ENCODE measurements at places on chromosomes 1 and 21. TPM values are rescaled to one million over a fixed set of nuclear protein-coding genes. Genes with fewer than 3 reads are reported as not detected.

The TMEM269 gene
- total RNA-seq, result 0.73 TPM

The TSTD1 gene
- 100 TPM for total RNA-seq

The BMP8B gene
- 0.82 TPM for total RNA-seq

The VCAM1 gene
- 0.07 TPM for total RNA-seq

The ATP1A4 gene
- 0.55 TPM for total RNA-seq

The TFF2 gene
- total RNA-seq, result 0.33 TPM

DNA sequence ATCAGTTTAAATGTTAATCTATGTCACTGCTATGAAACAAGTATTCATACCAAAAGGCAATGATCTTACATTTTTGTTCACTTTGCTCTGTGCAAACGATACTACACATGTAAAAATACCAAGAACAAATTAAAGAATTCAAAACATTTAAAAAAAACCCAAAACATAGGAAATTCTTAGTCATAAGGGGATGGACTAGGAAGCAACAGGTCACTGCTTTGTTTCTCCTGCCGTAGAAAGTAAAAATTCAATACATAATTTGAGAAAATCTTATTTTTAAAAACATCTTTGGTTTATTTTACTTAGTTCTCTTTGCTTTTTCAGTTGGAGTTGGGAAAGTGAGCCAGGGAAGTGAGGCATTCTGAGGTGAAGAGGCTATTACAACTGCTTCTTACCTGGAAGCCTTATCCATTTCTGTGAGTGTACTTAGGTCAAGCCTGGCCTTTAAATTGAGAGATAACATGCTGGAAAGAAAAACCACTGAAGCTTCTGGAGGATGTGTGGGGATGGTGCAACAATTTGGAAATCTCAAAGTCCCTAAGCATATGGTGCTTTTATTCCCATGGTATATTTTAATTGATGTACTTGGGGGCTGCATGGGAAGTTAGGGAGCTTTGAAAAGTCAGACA, 183.5 kb downstream of the CDC42BPA start:
- no peaks in the 10 kb centered on the region for H3K27me3 ChIP-seq
- no peak overlapping the region for H3K4me3 ChIP-seq
- no peak for DNase-seq
- H3K36me3 ChIP-seq, result peaks cover 16% of the 10 kb centered on the region

- no peaks in the 10 kb centered on the region for H3K27me3 ChIP-seq
- H3K4me3 ChIP-seq, result peak overlapping the region; percentile 26
- no peaks in the 10 kb centered on the region for H3K36me3 ChIP-seq
- peak overlapping the region; percentile 96 for H3K27ac ChIP-seq
Observed at GRCh38 chr1:158102881-158103674, 77.6 kb upstream of the CD1D start.

- H3K27me3 ChIP-seq, result no peaks in the 10 kb centered on the region
- H3K4me1 ChIP-seq, result peaks cover 39% of the 10 kb centered on the region
- no peak for DNase-seq
Observed at GRCh38 chr21:31145274-31145673, 107.0 kb upstream of the KRTAP19-8 start.

- H3K4me1 ChIP-seq, result peaks cover 31% of the 10 kb centered on the region
- no peak overlapping the region for H3K27ac ChIP-seq
- H3K4me3 ChIP-seq, result peak overlapping the region; percentile 75
Observed at GRCh38 chr1:50416150-50416527, 7.1 kb downstream of the DMRTA2 start.

- peak overlapping the region; percentile 95 for H3K27ac ChIP-seq
- H3K4me3 ChIP-seq, result peak overlapping the region; percentile 94
- peaks cover 49% of the 10 kb centered on the region for H3K27me3 ChIP-seq
- H3K36me3 ChIP-seq, result peaks cover 18% of the 10 kb centered on the region
- H3K4me1 ChIP-seq, result peaks cover 16% of the 10 kb centered on the region
Observed at GRCh38 chr1:36464605-36465393, 615 bp upstream of the MRPS15 start.

DNA sequence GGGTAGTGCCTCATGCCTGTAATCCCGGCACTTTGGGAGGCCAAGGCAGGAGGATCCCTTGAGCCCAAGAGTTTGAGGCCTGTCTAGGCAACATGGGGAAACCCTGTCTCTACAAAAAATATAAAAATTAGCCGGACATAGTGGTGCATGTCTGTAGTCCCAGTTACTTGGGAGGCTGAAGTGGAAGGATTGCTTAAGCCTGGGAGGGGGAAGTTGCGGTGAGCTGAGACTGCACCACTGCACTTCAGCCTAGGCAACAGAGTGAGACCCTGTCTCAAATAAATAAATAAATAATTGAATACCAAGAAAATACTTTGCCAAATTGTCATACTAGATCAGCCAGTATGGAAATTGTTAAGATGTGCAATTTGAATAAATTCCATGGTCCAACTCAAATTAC, 5.9 kb upstream of the RBBP5 start:
- H3K36me3 ChIP-seq, result no peaks in the 10 kb centered on the region
- H3K4me1 ChIP-seq, result 0 out of 2 replicates have a peak, but pooled peaks cover 3% of the 10 kb centered on the region
- no peaks in the 10 kb centered on the region for H3K27me3 ChIP-seq
- DNase-seq, result no peak
- H3K4me3 ChIP-seq, result no peak overlapping the region

- no peak overlapping the region for H3K27ac ChIP-seq
- DNase-seq, result no peak
- H3K4me3 ChIP-seq, result no peak overlapping the region
- H3K36me3 ChIP-seq, result no peaks in the 10 kb centered on the region
- peaks cover 7% of the 10 kb centered on the region for H3K4me1 ChIP-seq
Observed at GRCh38 chr1:165381745-165382505, 25.4 kb upstream of the LMX1A start.

DNA sequence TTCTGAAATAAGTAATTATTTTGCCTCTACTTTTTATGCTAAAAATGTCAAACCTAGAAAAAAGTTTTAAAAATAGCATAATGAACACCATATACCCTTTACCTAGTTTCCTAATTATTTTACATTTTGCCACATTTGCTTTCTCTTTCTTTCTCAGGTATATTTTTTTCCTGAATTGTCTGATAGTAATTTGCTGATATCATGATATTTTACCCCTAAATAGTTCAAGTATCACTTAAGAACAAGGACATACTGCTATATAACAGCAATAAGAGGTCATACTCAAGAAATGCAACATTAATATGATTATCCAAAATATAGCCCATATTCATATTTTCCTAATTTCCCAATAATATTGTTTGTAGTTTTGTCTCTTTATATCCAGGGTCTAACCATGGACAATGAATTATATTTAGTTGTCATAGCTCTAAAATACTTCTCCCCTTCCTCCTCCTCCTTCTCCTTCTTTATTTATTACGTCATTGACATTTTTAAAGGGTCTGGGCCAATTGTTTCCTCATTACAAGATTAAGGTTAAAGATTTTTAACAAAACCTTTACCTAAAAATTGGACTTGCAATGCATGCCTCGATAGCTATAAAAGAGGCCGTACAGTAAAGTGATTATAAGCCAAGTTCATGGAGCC, 20.3 kb upstream of the SMYD2 start:
- no peak overlapping the region for H3K4me3 ChIP-seq
- no peaks in the 10 kb centered on the region for H3K27me3 ChIP-seq
- DNase-seq, result no peak
- peaks cover 22% of the 10 kb centered on the region for H3K4me1 ChIP-seq

DNA sequence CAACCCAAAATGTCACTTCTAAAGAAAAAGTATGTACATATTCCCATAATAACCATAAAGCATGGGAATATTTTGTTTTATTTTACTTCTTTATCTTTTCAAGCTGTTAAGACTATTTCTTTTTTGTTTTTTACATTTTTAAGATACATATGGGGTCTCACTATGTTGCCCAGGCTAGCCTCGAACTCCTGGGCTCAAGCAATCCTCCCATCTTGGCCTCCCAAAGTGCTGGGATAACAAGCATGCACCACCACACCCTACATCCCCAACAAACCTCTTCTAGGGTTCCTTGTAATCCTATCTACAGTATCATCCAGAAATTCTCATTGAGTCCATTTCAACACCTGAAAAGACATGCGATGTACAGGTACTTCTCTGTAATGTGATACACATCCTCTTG, 87.5 kb downstream of the TM2D1 start:
- no peaks in the 10 kb centered on the region for H3K36me3 ChIP-seq
- H3K27ac ChIP-seq, result no peak overlapping the region
- H3K4me3 ChIP-seq, result no peak overlapping the region
- no peak for DNase-seq
- H3K27me3 ChIP-seq, result peaks cover 12% of the 10 kb centered on the region
- peaks cover 37% of the 10 kb centered on the region for H3K4me1 ChIP-seq

GRCh38 chr1:42917241-42917495, 41.5 kb downstream of the SLC2A1 start:
- H3K36me3 ChIP-seq, result peaks cover 29% of the 10 kb centered on the region
- no peaks in the 10 kb centered on the region for H3K4me1 ChIP-seq
- no peak overlapping the region for H3K27ac ChIP-seq

DNA sequence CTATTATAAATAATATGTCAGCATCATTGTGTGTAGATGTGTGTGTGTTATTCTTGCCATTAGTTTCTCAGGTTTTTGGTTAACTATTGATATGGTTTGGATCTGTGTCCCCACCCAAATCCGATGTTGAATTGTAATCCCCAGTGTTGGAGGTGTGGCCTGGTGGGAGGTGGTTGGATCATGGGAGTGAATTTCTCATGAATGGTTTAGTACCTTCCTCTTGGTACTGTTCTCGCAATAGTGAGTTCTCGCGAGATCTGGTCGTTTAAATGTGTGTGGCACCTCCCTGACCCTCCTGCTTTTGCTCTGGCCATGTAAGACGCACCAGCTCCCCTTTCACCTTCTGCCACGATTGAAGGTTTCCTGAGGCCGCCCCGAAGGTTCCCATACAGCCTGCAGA, 9.6 kb upstream of the POFUT2 start:
- H3K27me3 ChIP-seq, result no peaks in the 10 kb centered on the region
- no peak overlapping the region for H3K27ac ChIP-seq

GRCh38 chr1:66445492-66446181, 88.3 kb upstream of the SGIP1 start:
- H3K27ac ChIP-seq, result no peak overlapping the region
- H3K4me3 ChIP-seq, result no peak overlapping the region
- DNase-seq, result no peak

DNA sequence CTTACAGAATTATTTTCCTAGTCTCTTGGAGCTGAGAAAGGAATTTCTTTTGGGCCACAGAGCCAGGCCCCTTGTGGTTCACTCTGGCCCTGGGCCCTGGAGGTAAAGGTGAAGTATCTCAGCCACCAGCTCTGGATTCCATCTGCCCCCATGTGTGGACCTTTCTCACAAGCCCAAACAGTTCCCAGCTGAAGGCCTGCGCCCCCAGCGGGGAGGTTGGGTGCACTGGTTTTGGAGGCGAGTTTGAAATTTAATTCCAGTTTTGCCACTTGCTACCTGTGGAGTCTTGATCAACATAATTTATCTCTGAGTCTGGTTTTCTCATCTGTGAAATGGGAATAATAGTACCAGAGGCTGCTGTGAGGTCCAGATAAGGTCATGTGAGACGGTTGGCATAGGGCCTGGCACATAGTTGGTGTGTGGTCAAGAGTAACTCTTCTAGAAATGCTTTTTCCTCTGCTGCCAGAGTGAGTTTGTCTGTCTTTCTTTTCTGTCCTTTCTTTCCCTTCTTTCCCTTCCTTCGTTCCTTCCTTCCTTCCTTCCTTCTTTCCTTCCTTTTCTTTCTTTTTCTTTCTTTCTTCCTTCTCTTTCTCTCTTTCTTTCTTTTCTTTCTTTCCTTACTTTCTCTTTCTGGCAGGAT, 6.1 kb downstream of the AGTRAP start:
- no peak overlapping the region for H3K27ac ChIP-seq
- H3K4me1 ChIP-seq, result peaks cover 28% of the 10 kb centered on the region
- no peak for DNase-seq
- H3K36me3 ChIP-seq, result peaks cover 14% of the 10 kb centered on the region
- H3K4me3 ChIP-seq, result no peak overlapping the region

- peak overlapping the region; percentile 74 for H3K27ac ChIP-seq
- DNase-seq, result no peak
- no peaks in the 10 kb centered on the region for H3K27me3 ChIP-seq
- H3K36me3 ChIP-seq, result peaks cover 21% of the 10 kb centered on the region
- H3K4me1 ChIP-seq, result peaks cover 7% of the 10 kb centered on the region
Observed at GRCh38 chr1:33294071-33295010, 26.6 kb downstream of the A3GALT2 start.

DNA sequence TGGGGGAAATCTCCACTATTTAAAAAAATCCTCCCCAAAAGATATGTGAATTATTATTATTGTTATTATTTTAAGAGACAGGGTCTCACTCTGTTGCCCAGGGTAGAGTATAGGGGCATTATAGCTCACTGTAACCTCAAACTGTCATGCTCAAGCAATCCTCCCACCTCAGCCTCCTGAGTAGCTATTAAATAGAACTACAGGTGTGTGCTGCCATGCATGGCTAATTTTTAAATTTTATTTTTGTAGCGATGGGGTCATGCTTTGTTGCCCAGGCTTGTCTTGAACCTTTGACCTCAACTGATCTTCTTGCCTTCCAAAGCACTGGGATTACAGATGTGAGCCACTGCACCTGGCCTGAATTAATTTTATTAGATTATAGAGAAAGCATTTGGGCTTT, 116.8 kb downstream of the RABGAP1L start:
- DNase-seq, result no peak
- no peak overlapping the region for H3K27ac ChIP-seq
- no peak overlapping the region for H3K4me3 ChIP-seq
- H3K36me3 ChIP-seq, result peaks cover 8% of the 10 kb centered on the region
- H3K4me1 ChIP-seq, result no peaks in the 10 kb centered on the region
